ENCODE measurements at places on chromosomes 2 and 18. TPM values are rescaled to one million over a fixed set of nuclear protein-coding genes. Genes with fewer than 3 reads are reported as not detected.

The OR6B2 gene
- not detected for total RNA-seq

The LAMA3 gene
- total RNA-seq = 6.6 TPM

The SCN7A gene
- 0.94 TPM for total RNA-seq

The ABCG5 gene
- not detected for total RNA-seq

The CDH2 gene
- total RNA-seq = 208 TPM

The ACKR3 gene
- 12.5 TPM for total RNA-seq

The ALPG gene
- not detected for total RNA-seq

The PID1 gene
- 36.9 TPM for total RNA-seq

The MAPRE3 gene
- total RNA-seq = 35.7 TPM

The ASXL3 gene
- 123 TPM for total RNA-seq

The TAF4B gene
- 3.4 TPM for total RNA-seq

The ARHGAP15 gene
- 19.4 TPM for total RNA-seq

The FAHD2B gene
- total RNA-seq = 13.1 TPM

The FBXO11 gene
- total RNA-seq = 260 TPM

The TLX2 gene
- not detected for total RNA-seq

The CCDC150 gene
- total RNA-seq = 9.4 TPM

The TSHZ1 gene
- total RNA-seq = 7.2 TPM

The CRACDL gene
- 0.94 TPM for total RNA-seq

The STAT4 gene
- 6.3 TPM for total RNA-seq

The UCN gene
- not detected for total RNA-seq

The GPR45 gene
- total RNA-seq = 0.94 TPM

The UGT1A3 gene
- not detected for total RNA-seq

The IL36B gene
- total RNA-seq = not detected

The EPB41L3 gene
- total RNA-seq = 85.8 TPM

The RUFY4 gene
- not detected for total RNA-seq

The KLHL29 gene
- total RNA-seq = 43.2 TPM

The DPYSL5 gene
- 184 TPM for total RNA-seq

All from parietal lobe (tissue), 2 donors.